ENCODE measurements at places on chromosomes 13 and 19.

DNA sequence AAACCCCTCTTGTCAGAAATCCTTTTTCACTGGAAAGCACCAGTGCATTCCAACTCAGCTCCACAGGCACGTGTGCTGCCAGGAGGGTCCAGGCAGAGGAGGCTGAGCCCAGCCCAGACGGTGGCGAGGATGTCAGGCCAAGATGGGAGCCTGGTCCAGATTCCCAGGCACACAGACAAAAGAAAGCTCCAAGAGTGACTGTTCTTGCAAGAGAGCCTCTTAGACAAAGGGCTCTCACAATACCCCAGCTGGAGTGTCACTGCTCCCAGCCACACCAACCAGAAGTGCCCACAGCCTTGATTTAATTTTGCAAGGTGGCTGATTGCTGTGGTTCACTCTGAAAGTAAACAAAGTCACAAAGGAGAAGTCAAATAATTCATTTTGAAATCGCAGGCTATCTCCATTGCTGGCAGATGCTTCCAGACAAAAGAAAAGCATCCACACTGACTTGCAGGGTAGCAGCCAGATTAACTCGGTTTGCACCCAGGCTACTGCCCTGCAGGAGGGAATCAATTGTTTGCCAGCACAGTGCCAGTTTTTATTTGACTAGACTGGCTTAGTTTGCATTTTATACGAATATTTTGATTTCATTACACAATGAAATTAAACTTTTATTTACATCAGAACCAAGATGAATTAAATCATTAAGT, 95.1 kb downstream of the RAB20 start:
- no peak for DNase-seq

- DNase-seq, result peak; percentile 24
Observed at GRCh38 chr13:46341112-46341711, 45.8 kb downstream of the RUBCNL start.

- DNase-seq, result no peak
Observed at GRCh38 chr19:13962699-13963602, 10.6 kb downstream of the DCAF15 start.

DNA sequence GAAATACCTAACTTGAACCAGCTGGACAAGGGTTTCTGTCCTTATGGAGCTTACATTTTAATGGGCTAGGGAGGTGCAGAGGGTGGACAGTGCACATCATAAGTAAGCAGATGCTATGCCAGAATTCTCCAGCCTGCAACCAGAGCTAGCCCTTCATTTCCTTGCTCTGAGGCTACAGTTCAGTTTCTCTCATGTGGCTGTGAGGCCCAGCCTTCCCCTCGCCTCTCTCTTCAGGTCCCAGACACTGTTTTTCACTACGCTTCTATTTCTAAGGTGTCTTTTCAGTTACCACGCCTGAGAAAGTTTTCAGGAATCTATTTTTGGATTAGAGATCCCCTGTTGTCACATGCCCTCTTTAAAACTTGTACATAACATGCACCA, 141.9 kb downstream of the PCCA start:
- no peak for DNase-seq

DNA sequence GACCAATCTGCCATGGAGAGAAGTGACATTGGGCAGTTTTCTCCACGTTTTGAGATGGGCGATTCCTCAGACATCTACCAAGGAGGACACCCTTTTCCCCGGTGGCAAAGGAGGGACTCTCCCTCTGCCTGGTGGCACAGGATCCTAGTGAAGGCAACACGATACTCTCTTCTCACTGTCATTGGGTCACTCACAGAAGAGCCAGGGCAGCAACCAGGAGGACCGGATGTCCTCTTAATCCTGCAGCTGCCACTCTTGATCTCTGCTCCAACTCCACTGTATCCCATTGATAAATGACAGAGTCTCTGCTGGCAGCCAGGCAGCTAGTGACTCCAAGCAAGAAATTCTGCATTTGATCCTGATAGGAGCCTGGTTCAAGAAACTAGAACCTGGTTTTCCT, 42.2 kb downstream of the COL4A2 start:
- no peak for DNase-seq

- no peak for DNase-seq
Observed at GRCh38 chr13:110322126-110322827, 15.2 kb downstream of the COL4A2 start.

Measured in CD4-positive, alpha-beta T cell treated with Interleukin-4 for 4 hours (primary cell).